ENCODE measurements at places on chromosomes 4 and X.

DNA sequence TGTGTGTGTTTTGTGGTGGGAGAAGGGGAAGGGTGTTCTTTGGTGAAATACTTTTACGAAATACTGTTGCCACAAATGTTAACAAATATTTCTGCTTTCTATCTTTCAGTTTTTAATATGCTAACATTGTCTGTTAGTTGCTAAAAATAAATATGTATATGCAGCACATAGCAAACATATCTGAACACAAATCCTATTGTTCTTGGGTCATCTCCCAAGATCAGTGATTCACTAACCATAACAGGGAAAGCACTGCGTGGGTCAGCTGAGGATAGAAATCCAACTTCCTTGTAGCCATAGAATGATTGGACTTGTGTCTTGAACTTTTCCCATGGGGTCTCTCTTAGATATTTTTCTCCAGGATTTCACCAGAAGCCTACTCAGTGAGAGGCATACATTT is 250.3 kb upstream of the FAM47A start:
- DNase-seq, result no peak

GRCh38 chr4:40516651-40517050 is 113.0 kb downstream of the RBM47 start:
- DNase-seq, result no peak

DNA sequence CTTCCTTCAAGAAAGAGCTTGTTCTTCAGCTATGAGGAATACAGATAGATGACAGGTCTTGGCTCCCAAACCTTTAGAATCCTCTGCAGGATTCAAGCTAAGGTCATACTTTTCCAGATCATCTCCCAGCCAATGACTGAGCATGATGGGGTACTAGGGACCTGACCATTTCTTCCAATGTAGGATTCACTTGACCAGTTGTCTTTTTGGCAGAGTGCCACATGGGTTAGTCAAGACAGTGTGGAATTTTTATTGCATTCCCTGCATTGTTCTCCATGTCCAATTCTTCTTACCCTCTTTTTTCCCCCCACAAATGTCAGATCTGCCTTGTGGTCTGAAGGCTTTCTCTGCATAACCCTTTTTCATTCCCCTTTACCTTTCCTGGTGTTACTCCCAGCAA is 99.5 kb downstream of the CCSER1 start:
- DNase-seq, result no peak

DNA sequence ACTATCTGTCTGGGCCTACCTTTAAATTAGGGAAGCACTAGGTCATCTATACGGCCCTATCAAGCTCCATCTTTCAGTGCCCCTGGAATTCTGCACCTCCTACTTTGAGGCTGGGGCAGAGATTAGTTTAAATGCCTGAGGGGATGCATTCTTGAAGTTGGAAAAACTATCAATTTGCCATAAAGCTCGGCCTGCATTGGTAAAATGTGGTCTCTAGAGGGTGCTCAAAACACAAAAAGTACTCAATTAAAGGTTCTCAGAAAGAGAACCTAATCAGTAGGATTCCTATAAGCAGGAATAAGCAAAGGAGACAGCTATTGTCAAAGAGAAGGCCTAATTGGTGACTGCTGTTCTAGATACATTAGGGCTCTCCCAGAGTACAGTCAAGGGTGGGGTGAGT is 111.7 kb downstream of the AMER1 start:
- DNase-seq, result no peak

GRCh38 chr4:140138428-140138827 is 15.6 kb downstream of the MAML3 start:
- no peak for DNase-seq

DNA sequence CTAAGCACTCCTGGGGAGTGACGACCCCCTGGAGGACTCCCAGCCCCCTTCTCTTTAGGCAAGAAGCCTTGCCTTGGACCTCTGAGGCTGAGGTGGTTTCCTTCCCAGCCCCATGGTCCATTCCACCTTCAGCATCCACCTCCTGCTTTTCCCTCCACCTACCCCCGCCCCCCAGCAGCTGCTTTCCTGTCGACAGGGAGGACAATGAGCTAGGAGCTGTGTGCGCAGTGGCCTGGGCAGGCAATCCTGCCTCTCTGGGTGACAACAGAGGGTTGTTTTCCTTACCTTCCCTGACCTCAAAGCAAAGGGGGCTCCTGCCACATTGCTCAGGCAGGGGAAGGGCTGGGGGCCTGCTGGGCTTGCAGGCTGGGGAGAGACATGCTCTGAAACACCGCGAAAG is 123.5 kb downstream of the BCOR start:
- DNase-seq, result no peak

- no peak for DNase-seq
Observed at GRCh38 chr4:3479358-3480101, 16.4 kb downstream of the DOK7 start.

DNA sequence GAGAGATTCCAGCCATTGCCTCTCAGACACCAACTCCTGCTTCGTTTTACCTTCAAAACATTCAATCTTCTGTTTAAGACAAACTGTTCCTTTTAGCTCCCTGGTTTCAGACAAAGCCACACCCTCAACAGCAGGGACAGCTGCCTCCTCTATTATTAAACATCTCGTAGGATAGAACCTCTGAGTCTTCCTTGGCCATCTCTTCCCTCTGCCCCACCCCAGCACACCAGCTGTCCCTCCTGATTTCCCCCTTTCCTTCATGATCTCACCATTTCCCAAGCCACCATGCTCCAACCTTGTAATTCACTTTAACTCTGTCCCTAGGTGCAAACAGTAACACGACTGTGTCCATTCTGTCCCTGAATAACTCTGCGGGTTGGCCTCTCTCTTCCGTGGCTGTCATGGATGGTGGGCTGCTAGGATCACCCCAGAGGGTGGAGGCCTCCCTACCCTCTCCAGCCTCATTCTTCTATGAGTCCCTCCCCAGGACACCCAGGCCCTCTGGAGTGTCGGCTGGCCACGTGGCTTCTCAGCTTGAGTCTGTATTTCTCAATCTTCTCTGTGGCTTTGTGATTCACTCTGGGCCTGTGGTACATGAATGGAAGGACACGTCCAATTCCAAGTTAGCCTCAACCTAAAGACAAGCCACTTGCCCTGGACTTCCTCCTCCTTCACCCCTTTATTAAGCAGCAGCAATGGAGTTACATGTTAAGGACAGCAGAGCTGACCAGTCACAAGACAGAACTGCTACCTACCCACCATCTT is 349.9 kb downstream of the FBXW7 start:
- no peak for DNase-seq

GRCh38 chr4:106766519-106766918 is 269.6 kb downstream of the DKK2 start:
- no peak for DNase-seq

GRCh38 chr4:7507381-7507780 is 72.7 kb upstream of the PSAPL1 start:
- DNase-seq, result no peak

GRCh38 chr4:169116270-169116901 is 106.3 kb upstream of the CBR4 start:
- DNase-seq, result no peak

- no peak for DNase-seq
Observed at GRCh38 chr4:112075129-112075753, 70.0 kb upstream of the FAM241A start.

DNA sequence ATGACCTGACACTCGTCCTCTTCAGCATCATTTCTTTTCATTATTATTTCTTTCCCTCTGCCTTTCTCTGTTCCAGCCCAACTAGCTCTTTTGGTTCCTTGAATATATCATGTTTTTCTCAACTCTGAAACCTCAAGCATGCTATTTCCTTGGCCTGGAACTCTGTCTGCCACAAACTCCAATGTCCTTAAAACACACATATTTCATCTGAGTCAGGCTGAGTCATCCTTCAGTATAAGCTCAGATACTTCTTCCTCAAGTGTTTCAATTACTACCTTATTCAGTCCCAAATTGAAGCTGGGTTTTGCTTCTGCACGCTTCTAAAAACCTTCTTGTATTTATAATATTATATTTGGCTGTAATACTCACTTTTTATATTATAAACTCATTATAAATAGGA is 424.2 kb downstream of the PDGFC start:
- DNase-seq, result no peak

GRCh38 chr4:2671267-2671895 is 84.8 kb downstream of the TNIP2 start:
- DNase-seq, result no peak

DNA sequence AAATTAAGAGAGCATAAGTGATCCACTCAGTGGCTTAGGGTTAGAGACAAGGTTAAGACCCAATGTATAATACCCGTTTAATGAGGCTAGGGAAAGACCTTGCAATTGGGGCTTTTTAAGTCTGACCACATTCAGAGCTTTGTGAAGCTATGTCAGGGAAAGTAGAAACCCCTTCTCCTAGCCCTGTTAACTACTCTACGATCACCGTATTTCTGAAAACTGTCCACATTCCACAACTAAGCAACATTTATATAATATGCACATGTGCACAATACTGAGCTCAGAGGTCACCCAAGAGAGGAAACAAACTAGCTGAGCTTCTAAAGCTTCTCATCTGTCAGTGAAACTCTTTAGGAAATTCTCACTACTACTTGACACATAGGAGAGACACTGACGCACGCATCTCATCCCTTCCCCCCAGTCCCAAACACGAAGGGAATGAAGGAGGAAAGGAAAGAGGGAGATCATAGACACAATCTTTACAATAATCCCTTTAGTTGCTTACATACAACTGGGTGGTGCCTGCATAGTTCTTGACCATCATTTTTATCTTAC is 56.2 kb downstream of the METTL14 start:
- no peak for DNase-seq

DNA sequence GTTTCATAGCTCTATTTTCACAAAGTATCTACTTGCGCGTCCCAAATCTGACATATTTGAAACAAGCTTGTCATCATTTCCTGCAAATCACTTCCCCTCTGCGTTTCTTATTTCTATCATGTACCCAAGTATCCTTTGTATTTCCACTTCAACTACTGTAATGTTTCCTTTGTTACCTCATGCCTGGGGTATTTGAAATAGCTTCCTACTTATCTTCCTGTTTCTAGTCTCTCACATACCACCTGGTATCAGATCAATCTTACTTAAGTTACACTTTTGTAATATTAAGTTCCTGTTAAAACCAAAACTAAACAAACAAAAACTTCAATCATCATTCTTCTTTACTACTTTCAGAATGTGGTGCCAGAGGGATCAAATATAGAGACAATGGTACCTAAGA is 93.6 kb upstream of the SMAD1 start:
- no peak for DNase-seq

DNA sequence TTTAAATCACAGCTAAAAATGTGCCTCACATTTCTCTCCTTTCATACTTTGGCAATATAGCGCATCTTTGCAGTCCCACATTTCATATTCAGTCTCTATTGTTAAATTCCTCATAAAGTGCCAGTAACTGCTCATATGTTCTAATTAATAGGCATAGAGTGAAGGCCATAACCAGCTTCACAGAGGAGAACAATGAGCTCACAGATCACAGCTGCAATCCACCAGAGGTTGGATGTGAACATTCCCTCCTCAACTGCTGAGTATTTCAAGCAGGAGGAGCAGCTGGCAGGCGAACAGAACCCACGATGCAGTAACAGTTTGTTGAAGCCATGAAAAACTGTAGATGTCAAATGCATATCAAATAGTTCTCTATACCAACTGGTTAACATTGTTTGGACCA is 2088.7 kb upstream of the AGA start:
- no peak for DNase-seq

DNA sequence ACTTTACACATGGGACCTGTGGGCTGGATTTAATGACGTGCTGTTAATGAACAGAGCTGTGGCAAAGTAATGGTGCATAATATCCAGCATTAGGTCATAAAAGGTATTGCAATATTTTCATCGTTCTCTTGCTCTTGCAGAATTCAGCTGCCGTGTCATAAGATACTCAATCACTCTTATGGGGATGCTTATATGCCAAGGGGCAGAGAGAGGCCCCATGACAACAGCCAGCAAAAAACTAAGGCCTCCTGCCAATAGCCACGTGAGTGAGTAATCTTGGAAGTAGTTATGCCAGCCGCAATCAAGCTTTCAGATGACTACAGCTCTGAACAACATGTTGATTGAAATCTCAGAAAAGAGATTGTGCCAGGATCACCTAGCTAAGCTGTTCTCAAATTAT is 616.9 kb downstream of the FSTL5 start:
- no peak for DNase-seq

DNA sequence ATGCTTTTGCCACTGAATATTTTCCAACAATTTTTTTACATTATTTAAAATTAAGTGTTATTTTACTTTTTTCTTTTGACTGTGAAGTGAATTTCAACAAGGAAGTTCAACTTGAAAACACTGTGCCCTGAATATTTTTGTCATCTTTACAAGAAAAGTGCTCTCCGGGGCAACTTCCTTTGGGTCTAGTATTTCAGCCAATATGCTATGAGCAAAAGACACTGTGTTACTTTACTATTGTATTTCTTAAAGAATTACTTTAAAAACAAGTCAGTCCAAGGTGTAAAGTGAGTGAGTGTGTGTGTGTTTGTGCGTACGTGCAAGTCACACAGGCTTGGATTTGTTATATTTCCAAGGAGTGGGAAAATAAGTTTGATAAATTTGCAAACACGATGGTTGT is 7.6 kb upstream of the USP53 start:
- DNase-seq, result no peak

- DNase-seq, result no peak
Observed at GRCh38 chr4:153507310-153508073, 41.3 kb downstream of the TMEM131L start.

DNA sequence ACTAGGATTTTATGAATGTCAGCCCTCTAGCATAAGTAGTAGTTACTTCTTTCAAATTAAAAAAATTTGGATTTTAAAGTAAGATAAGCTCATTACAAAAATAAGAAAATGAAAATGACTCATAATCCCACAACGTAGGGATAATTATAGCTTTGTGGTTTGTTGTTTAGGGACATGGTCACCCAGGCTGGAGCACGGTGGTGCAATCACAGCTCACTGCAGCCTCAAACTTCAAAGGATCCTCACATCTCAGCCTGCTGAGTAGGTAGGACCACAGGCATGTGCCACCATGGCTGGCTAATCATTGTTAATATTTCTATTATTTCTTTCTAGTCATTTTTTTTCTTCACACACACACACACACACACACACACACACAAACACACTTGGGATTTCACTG is 57.6 kb downstream of the PLAC1 start:
- no peak for DNase-seq

GRCh38 chrX:69216911-69217310 is 51.7 kb upstream of the PJA1 start:
- no peak for DNase-seq

DNA sequence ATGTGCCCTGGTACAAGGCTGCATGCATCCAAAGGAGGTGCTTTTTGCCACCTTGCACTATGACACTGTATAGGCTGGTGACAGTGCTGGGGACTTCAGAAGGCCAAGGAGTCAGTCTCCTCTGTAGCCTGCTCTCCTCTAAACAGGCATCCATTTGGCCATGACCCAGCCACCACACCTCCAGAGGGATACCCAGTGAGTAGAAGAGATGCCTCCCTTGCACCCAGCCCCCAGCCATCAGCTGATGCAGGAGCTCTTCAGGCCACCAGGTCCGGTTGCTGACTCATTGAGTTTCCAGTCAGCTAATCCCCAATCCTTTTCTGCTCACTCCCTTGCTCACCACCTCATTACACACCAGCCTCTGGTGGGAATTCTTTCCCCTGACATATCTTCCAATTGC is 99.8 kb downstream of the PJA1 start:
- DNase-seq, result no peak
